Activated CD8-positive, alpha-beta memory T cell treated with anti-CD3 and anti-CD28 coated beads for 1 hour (primary cell): ENCODE measurements at places on chromosomes 6 and 20.

GRCh38 chr20:8095648-8096572 is 36.2 kb upstream of the PLCB1 start:
- no peak for DNase-seq

- no peak for DNase-seq
Observed at GRCh38 chr6:156347246-156347645, 429.9 kb upstream of the ARID1B start.

GRCh38 chr6:138785079-138785478 is 10.8 kb upstream of the ECT2L start:
- no peak for DNase-seq

- no peak for DNase-seq
Observed at GRCh38 chr6:14724549-14724948, 521.3 kb upstream of the JARID2 start.

DNA sequence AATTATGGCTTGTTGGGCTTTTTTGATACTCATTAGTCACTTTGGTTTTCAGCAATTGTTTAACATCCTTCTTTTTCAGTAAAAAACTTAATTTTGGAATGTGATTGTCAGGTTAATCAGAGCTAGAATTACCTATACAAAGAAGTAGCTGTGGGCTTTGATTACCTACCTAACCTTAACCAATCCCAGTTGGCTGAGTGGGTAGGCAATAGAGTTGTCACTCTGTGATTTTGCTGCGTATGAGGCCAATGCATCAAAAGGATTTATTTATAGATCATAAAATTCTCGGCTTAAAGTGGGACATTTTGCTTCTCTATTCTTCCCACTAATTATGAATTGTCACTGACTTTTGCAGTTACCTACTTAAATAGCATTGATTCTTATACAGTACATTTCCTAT is 111.4 kb downstream of the PHACTR1 start:
- no peak for DNase-seq

GRCh38 chr20:58971429-58971828 is 9.6 kb upstream of the NELFCD start:
- no peak for DNase-seq

DNA sequence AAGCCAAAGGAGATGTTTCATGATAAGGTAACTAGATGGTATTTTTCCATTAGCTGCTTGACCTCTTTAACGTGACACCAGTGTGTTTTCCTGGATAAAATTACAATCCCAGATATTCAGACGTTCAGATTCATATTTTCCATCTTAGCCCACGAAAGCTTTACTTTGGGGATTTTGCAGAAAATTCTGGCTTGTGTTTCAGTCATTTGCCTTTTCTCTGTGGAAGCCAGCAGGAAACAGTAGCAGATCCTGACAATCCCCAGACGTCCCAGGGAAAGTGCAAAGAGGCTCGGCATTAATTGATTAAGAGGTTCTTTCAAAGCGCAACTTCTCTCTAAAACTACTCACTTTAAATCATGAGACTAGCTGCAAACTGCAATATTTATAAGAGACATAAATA is 243.6 kb downstream of the UST start:
- no peak for DNase-seq

GRCh38 chr6:85756982-85757381 is 114.3 kb upstream of the SYNCRIP start:
- no peak for DNase-seq

GRCh38 chr6:2257363-2257762 is 12.0 kb upstream of the GMDS start:
- no peak for DNase-seq

DNA sequence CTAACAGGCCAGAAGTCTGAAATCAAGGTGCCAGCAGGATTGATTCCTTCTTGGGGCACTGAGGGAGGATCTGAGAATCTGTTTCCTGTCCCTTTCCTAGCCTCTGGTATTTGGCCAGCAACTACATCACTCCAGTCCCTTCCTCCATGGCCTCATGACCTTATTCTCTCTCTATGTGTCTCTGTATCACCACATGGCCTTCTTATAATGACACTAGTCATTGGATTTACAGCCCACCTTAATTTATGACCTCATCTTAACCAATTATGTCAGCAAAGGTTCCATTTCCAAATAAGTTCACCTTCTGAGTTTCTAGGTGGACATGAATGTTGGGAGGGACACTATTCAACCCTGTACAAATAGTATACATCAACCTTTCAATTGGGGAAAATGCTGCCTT is 29.3 kb downstream of the SCML4 start:
- no peak for DNase-seq
